ENCODE measurements at places on chromosomes 6 and 20.

GRCh38 chr20:49479785-49480184 lies 2.7 kb downstream of the KCNB1 start:
- no peak for DNase-seq

DNA sequence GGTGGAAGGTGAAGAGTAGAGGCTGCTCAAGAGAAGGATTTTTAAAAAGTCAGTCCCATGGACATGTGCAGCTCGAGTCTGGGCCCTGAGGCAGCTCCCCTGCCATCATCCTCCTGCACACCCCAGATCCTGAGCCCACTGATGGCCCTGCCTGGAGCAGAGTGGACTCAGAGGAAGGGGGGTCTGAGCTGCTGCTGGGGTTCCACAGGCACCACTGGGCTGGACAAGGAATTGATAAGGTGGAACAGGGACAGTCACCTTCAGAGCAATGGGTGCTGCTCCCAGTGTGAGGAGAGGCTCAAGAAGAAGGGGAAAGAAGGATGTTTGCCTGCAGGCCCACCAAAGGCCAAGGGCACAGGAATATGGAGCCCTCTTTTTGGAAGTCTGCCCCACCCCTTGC lies 6.2 kb downstream of the ULBP2 start:
- no peak for DNase-seq

- DNase-seq, result no peak
Measured at GRCh38 chr6:27129095-27129815, 118.2 kb upstream of the PRSS16 start.

DNA sequence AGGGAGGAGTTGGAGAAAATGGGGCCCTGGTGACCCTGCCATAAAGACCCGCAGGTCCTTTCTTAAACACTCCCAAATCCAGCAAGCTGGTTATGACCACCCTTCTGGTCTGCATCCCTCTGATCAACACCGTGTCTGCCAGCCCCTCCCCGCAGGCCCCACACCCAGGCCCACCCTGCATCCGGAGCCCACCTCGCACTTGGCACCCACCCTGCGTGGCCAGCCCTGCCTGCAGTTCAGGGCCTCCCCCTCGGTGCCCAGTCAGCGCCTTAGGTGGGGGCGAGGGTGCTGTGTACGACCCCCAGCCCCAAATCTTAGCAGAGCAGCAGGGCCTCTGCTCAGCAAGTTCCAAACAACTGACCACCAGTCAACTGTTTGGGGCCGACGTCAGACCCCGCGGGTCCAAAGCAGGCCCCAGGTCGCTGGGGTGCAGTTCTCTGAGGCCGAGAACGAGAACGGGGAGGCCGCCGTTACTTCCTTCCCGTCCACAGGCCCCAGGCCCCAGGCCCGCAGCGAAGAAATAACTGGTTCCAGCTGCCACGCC lies 1.2 kb downstream of the ACSS1 start:
- DNase-seq, result no peak

DNA sequence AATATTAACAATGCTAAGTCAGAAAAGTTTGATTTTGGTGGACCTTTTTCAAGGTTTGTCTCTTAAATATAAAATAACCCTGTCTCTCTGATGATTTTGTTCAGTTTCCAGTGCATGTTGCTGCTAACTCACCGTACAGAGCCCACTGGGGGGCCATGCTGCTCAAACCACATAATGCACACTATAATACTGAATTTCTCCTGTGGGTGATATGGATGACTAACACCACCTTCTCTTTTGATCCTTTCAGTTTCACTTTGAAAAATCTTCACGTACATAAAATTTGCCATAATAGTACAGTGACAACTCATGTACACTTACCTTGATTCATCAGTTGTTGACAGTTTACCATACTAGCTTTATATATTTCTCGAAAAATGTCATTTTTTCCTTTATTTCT lies 506.6 kb upstream of the MAN1A1 start:
- no peak for DNase-seq

- DNase-seq, result no peak
Measured at GRCh38 chr6:116392132-116393013, 21.6 kb downstream of the DSE start.

DNA sequence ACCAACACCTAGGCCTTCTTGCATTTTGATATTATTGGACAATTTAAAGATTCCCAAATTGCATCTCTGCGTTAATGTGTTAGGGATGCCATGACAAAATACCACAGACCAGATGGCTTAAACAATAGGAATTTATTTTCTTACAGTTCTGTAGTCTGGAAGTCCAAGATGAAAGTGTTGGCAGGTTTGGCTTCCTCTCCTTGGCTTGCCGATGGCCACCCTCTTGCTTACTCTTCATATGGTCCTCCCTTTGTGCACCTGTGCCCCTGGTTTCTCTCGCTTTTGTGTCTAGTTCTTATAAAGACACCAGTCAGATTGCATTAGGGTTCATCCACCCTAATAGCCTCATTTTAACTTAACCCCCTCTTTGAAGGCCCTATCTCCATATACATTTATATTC lies 842.4 kb upstream of the FLRT3 start:
- no peak for DNase-seq

- no peak for DNase-seq
Measured at GRCh38 chr6:1770435-1770843, 160.7 kb downstream of the FOXC1 start.

- DNase-seq, result no peak
Measured at GRCh38 chr6:90459225-90459758, 127.6 kb downstream of the MAP3K7 start.

- DNase-seq, result no peak
Measured at GRCh38 chr6:137811121-137811915, 55.7 kb upstream of the TNFAIP3 start.

- DNase-seq, result no peak
Measured at GRCh38 chr20:33158637-33159385, 9.1 kb upstream of the BPIFA2 start.

GRCh38 chr6:161141173-161141572 lies 132.7 kb downstream of the AGPAT4 start:
- DNase-seq, result peak; percentile 3

- DNase-seq, result no peak
Measured at GRCh38 chr20:19756761-19757486, 1.1 kb upstream of the RIN2 start.
